ENCODE measurements at places on chromosomes 5 and 9. TPM values are rescaled to one million over a fixed set of nuclear protein-coding genes. Genes with fewer than 3 reads are reported as not detected.

DNA sequence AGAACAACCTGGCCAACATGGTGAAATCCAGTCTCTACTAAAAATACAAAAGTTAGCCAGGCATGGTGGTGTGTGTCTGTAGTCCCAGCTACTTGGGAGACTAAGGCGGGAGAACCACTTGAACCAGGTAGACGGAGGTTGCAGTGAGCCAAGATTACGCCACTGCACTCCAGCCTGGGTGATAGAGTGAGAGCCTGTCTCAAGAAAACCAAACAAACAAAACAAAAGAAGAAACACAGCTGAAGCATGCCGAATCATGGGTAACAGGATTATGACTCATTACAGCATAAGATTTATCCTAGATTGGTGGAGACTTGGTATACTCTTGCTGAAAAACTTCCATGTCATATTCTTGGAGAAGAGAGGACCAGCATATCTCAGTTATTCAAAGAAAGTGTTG is 236.7 kb upstream of the CCNH start:
- no peak overlapping the region for H3K27ac ChIP-seq
- no peaks in the 10 kb centered on the region for H3K36me3 ChIP-seq
- no peak for DNase-seq
- no peaks in the 10 kb centered on the region for H3K4me1 ChIP-seq
- no peaks in the 10 kb centered on the region for H3K27me3 ChIP-seq
- no peak overlapping the region for H3K4me3 ChIP-seq

DNA sequence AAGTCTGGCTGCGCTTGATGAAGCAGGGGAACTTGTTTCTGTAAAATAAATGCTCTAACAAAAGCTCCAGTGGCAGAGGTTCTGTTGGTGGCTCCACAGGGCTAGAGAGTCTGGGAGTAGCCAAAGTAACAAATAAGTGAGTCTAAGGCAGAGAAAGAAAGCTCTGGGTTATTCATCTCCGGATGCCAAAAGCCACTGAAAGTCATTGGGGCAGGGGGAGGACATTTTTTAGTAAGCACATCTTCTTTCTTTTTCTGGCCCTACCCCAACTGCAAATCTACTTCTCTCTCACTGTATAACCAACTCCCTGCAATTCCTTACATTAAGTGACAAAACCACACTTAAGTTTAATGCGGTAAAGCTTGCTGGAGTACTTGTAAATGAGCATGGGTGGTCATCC is 141.6 kb downstream of the INSYN2B start:
- H3K36me3 ChIP-seq = peaks cover 51% of the 10 kb centered on the region
- H3K4me3 ChIP-seq = no peak overlapping the region
- H3K27ac ChIP-seq = no peak overlapping the region
- no peak for DNase-seq

DNA sequence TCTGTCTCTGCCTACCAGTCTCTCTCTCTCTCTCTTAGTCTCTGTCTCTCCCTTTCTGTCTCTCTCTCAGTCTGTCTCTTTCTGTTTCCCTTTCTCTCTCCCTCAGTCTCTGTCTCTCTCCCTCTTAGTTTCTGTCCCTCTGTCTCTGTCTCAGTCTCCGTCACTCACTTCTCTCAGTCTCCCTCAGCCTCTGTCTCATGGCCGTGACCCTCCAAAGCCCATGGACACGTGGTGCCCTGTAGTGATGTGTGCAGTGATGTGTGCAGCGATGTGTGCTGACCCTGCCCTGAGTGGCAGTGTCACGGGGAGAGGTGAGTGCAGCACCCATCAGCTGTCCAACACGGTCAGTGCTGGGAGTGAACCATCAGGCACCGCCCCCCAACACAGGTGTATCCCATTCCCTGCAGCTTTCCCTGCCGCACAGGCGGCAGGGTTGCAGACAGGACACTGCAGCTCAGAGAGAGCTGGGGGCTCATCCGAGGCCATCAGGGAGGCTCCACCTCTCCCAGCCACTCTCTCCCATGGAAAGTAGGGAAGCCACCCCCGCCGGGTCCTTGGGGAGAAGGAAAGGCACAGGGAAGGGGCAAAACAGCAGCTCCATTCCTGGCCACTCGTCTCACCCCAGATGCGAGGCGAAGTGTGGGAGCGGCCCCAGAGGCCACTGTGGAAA is 794 bp upstream of the LRRC14B start:
- no peaks in the 10 kb centered on the region for H3K36me3 ChIP-seq
- peak; percentile 20 for DNase-seq
- peak overlapping the region; percentile 2 for H3K27ac ChIP-seq
- peaks cover 8% of the 10 kb centered on the region for H3K4me1 ChIP-seq

NPR3 gene
- total RNA-seq = 0.17 TPM

GRCh38 chr5:67453111-67453905 is 256.7 kb upstream of the CD180 start:
- no peaks in the 10 kb centered on the region for H3K4me1 ChIP-seq
- peaks cover 2% of the 10 kb centered on the region for H3K27me3 ChIP-seq
- H3K27ac ChIP-seq = no peak overlapping the region

SOHLH1 gene
- total RNA-seq = not detected

PCDHB5 gene
- total RNA-seq = not detected

RECK gene
- total RNA-seq = 8.8 TPM

- no peak overlapping the region for H3K27ac ChIP-seq
- H3K36me3 ChIP-seq = no peaks in the 10 kb centered on the region
- no peaks in the 10 kb centered on the region for H3K27me3 ChIP-seq
- no peak for DNase-seq
Measured at GRCh38 chr9:16126042-16126441, 573.2 kb downstream of the CCDC171 start.

GRCh38 chr9:124503713-124504529 is 3.3 kb downstream of the NR5A1 start:
- H3K27ac ChIP-seq = peak overlapping the region; percentile 6
- peaks cover 10% of the 10 kb centered on the region for H3K4me1 ChIP-seq
- no peaks in the 10 kb centered on the region for H3K36me3 ChIP-seq
- peaks cover 27% of the 10 kb centered on the region for H3K27me3 ChIP-seq
- DNase-seq = no peak
